ENCODE measurements at places on chromosomes 2 and 18.
A peak's percentile ranks its signal among the peaks of the same experiment; 100 is the strongest.

DNA sequence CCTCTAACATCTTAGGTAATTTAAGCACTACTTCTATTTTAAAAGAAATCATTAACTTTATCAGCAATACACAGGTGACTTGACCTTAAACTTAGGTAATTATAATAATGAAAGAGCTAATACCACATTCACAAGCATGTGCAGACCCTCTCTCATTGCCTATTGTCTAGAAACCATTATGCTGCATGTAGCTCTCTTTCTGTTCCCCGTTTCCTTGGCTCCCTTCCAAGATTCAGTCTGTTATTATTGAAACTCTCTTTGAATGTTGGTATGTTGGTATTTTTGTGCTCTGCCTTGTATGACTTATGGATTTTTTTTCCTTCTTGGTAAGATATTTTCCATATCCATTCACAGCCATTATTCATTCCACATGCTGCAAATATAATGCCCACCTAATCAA, 201.2 kb downstream of the CDCA7 start:
- no peak for DNase-seq

DNA sequence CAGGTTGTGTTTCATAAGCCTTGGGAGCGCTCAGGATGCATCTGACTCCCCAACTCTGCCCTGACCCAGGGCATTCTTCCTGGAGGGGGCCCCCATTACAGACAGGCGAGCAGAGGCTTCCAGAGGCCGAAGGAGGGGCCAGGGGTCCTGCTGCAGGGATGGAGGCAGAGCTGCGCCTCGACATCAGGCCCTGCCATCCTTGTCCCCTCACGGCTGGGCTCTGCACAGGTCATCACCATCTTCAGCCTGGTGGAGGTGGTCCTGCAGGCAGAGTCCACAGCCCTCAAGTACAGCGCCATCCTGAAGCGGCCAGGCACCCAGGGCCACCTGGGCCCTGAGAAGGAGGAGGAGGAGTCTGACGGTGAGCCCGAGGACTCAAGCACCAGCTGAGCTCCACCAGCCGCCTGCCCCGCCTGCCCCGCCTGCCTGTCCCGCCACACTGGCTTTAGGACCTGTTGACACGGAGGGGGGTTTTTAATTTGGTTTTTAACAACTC, 42.3 kb upstream of the ALPP start:
- peak; percentile 46 for DNase-seq

DNA sequence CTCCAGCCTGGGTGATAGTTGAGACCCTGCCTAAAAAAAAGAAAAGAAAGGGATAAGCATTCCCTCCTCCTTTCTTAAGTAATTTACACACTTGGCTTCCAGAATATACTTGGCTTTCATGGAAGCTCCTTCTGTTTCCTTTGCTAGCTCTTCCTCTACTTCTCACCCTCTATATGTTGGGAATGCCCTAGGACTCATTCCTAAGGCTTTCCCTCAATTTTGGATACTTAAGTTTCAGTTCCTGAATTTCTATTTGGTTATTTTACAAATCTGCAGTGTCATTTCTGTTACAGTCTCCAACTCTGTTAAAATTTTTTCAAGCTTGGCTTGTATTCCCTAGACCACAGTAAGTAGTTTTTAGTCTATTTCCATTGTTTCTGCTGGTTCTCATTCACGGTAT, 23.6 kb downstream of the SP3 start:
- no peak for DNase-seq

DNA sequence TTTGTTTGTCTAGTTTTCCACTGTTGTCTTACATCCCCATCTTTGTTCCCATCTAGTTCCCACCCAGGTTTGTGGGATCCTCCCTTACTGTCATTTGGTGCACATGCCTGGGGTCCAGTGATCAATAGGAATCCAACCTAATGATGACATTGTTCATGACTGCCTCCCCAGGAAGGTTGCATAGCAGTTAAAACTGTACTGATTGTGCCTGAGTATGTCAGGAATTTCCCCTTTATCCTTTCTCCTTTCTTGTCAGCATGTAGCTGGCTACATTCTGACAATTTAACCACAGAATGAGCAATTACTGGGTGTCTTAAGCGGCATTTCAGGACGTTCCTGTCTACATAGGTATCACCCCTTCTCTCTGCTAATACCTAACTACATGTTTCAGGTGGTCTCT, 653.0 kb downstream of the CNTNAP5 start:
- no peak for DNase-seq

DNA sequence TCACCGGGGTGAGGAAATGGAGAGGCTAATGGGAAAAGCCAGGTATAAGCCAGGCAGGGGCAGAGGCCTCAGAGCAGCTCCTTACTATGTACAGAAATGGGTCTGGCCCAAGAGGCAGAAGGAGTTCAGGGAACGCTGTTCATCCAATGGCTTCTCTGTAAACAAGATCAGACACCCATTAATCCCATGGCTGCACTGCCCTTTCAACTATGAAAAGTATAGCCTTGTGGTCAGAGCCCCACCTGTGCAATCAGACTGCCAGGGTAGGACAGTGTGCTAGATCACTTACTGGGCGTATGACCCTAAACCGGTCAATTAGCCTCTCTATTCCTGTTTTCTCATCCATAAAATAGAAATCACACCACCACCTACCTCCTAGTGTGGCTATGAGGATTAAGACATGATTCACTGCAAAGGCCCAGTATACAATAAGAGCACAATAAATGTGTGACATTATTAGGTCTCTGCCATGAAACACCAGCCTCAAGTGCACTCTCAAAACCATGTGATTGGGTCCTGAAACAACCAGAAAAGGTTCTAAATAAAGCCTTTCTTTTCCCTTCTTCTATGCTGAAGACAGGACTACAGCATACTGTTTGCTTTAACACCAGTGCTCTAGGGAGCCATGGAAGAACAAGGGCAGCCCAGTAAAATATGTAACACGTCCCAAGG, 4.4 kb downstream of the ANKRD44 start:
- no peak for DNase-seq

GRCh38 chr18:59274533-59274928, 1.3 kb upstream of the RAX start:
- DNase-seq = no peak

GRCh38 chr2:97701851-97702465, 11.4 kb upstream of the ZAP70 start:
- DNase-seq = no peak

DNA sequence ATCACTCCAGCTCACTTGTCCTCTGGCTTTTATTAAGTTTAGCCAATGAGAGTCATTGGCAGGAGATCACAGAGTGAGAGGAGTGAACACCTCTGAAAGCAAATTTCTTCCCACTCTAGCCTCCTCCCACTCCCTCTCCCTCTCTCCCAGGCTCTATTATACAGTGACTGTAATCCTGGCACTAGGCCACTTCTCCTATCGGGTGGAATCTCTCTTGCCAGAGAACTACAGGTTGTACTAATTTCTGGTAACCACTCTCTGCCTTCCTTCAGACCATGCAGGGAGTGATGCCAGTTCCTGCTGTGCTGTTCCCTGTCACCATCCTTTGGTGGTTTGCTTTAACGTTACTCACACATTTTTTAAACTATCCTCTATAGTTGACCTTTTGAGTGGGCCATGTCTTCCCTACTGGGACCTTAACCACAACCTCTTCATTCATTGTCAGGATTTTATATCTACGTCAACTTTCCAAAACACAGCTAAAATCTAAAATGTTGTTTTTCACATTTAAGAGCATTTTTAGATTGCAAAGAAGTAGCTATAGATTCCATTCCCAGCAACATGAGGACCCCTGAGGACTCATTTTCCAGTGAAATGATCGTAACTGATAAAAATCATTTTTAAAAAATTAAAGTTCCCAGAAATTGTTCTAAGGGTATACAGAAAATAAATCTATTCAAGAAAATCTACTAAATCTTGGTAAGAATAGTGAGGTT, 217.1 kb downstream of the MREG start:
- DNase-seq = no peak

DNA sequence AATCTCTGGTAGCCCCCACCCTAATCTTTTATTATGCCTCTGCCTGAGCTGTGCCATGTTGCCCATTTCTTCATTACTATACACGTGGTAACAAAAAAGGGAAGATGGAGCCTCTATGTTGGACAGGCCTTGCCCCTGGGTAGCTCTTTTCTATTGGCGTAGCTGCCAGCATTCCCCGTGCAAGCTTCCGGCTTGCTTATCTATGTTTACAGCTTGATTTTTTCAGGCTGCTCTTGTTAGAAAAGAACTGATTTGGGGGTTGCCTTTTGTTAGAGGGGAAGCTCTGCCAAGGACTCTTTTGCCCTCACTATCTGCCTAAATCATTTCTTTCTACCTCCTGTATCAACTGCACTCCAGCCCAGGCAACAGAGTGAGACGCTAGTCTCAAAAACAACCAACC, 45.5 kb upstream of the ZSWIM2 start:
- no peak for DNase-seq

DNA sequence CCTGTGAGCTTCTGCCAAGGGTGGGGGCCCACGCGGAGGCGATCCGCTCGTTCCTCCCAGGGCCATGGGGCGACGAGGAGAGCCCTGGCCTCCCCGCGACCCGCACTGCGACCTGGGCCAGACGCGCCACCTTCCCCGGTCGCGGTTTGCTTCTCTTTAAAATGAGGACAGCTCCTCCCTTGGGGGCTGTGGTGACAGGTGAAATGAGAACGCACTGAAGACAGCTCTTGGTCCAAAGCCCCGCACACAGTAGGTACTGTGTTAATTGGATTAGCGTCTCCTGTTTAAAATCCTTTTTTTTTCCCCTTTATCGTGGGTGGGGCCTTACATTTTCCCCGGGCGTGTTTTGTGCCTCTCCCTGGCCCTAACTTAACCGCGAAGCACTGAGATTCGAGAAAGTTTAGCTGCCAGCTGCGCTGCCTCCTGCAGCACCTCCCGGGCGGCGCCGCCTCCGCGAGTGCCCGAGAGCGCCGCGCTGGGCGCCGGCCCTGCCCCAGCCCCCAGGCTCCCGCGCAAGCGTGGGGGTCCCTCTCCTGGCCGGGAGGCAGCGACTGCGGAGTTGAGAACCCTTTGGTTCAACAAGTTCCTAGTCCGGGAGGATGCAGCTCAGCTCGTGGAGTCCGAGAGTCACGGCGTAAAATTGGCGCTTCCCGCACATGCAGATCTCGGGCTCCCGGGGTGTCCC, 1.1 kb downstream of the HPCAL1 start:
- peak; percentile 79 for DNase-seq

DNA sequence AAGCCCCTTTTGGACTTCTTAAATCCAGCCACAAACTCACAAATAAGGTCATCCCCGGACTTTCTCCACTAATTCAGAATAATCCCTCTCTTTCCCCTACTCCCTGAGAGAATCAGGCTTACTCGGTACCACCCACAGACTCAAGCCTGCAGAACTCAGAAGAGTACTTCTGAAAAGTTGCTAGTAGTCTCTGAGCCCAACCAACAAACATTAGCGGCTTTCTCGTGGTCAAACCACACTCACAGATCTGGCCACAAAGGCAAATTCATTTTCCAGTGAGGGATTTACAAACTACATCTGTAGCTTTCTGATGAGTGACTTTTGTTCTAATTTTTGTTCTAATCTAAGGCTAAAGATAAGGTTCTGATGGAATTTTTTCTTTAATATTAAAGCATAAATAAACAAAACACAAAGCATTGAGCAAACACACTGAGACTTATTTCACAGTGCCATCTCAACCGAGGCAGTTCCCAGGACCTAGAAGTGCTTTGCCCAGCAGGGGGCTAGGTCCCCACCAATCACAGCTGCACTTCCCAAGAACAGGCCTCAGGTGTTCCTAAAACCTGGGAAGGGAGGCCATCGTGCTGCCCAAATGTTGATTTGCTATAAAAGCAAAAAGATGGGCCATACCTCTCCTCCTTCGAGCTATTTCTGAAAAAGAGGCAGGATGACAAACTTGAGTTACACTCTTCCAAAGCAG, 110.7 kb downstream of the COLEC12 start:
- DNase-seq = peak; percentile 61

DNA sequence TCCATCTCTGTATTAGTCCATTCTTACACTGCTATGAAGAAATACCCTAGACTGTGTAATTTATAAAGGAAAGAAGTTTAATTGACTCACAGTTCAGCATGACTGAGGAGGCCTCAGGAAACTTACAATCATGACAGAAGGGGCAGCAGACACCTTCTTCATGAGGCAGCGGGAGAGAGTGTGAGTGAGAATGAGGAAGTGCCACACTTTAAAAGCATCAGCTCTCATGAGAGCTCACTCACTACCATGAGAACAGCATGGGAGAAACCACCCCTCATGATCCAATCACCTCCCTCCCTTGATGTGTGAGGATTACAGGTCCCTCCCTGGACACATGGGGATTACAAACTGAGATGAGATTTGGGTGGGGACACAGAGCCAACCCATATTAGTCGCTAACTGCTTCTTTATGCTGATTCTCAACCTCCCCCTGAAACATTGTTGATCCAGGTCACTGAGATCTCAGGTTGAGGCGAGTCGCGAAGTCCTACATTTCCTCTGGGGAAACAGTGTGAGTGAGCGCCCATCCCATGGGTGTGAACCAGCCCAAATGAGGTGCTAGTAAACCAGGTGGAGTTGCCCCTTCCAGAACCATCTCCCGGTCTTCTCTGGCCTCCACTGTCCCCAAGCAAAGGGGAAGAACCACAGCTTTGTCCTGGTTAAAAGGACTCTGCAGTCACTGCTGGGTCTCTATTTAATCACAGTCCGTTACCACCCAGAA, 123.8 kb downstream of the CAPN13 start:
- no peak for DNase-seq

- no peak for DNase-seq
These were observed 339.8 kb upstream of the TCF4 start for GRCh38 chr18:55927831-55928230.

- no peak for DNase-seq
These were observed 16.5 kb upstream of the TTC27 start for GRCh38 chr2:32611366-32611765.

DNA sequence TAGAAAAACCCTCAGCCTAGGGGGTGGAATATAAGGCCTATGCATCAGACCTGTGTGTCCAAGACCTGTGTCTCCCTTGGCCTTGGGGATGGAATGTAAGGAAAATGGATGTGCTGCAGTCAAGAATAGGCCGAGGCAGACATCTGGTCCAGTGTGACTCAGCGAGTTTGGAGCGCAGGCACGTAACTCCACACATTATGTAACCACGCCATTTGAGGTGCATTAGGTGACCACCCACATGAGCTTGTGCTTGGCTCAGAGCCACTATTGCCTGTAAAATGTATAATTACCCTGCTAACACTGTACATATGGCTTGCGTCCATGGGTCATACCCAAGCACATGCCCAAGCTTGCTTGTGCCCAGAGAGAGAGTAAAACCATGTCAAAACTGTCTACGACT, 580.9 kb upstream of the HNMT start:
- no peak for DNase-seq

DNA sequence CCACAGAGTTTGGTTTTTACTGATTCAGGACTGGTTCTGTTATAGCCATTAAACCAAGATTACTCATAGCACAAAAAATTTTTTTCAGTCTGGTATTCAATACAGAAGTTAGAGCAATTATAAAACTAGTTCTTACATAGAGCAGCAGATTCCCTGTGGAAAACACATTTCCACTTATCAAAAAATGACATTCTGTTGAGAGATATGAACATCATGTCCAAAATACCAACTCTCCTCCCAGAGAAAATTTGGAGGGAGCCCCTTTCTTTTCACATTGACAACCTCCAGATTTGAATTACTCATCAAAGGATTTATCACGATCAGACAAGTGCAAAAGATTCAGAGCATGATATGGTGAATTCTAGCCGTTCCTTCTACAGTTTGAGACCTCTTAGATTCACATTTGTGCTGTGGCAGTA, 126.8 kb upstream of the SERPINE2 start:
- DNase-seq = no peak

- DNase-seq = peak; percentile 80
These were observed 18.6 kb downstream of the PRKD3 start for GRCh38 chr2:37306024-37306423.
